ENCODE measurements at places on chromosomes 1 and 21.
A peak's percentile ranks its signal among the peaks of the same experiment; 100 is the strongest.

GRCh38 chr1:40438391-40439015 is 11.8 kb upstream of the ZFP69B start:
- DNase-seq, result peak; percentile 39

DNA sequence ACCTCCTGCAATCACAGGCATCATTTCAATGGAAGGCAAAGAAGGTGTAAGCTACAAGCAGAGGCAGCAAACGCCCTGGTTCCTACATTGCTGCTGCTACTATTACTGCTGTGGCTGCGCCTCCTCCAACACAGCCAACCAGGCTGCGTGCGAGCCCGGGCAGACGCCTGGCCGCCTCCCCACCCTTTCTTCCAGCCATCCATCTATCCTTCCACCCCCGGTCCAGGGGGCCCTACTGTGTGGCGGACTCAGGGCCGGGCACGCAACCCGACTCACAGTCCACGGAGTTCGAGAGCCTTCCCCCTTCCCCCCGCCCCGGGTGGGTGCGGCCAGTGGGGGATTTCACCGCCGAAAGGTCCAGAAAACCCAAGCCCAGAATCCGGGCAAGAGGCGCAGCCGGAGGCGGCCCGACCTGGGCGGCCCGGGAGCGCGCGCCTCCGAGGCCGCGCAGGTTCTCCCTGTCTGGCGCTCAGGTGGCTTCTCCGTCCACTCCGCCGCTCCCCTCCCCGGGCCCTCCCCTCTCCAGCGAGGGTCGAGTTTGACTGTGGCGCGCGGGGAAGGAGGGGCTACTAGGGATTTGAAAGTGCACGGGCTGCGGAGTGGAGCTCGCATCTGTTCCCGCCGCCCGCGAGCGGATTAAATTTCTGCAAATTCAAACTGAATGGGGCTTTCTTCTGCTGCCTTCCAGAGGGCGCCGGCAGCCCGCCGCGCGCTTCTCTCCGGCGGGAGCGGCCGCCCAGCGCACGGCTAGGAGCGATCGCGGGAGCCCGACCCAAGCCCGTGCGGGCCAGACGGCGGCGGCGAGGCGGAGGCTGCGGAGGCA is at the start of gene HUNK:
Gene HUNK (plus strand): TSS at position 569 of the 823 bp plus-strand sequence. CDS start 655 bp downstream, outside the sequence.
- DNase-seq, result peak; percentile 58

DNA sequence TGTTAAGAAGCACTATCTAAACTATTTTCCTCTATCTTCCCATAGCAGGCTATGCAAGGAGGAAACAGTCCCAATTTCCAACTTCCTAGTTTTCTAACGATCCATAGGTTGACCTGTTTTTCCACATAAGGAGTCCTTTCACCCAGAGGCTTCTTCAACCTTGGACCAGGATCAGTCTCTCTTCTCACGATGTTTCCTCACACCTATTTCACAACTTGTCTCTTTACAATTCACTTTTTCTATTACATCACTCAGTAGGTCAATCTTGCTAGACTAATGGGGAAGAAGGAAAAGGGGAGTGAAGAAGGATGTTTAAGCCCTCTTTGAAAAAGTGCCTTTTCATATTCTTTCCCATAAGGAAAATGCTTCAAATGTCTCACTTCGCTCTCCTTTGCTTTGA is 15.9 kb downstream of the PALMD start:
- DNase-seq, result no peak

DNA sequence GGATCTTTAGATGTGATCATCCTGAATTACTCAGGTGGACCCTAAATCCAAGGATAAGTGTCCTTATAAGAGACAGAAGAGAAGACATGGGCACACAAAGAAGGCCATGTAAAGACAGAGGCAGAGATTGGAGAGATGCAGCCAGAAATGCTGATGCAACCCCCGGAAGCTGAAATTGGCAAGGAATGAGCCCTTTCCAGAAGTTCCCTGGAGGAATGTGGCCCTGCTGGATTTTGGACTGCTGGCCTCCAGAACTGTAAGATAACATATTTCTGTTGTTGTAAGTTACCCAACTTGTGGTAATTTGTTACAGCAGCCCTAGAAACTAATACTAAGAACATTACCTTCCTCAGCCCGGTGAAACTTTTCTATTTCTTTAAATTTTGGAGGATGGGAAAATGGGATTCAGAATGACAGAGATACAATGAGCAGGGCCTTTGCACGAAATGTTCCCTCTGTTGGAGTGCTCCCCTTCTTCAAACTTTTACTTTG is 11.2 kb upstream of the PLPP3 start:
- no peak for DNase-seq

- no peak for DNase-seq
Measured at GRCh38 chr1:90007979-90008404, 13.1 kb downstream of the ZNF326 start.

GRCh38 chr1:171940368-171940767 is 99.1 kb downstream of the DNM3 start:
- no peak for DNase-seq

GRCh38 chr1:234897390-234897749 is 231.3 kb downstream of the TOMM20 start:
- DNase-seq, result no peak

DNA sequence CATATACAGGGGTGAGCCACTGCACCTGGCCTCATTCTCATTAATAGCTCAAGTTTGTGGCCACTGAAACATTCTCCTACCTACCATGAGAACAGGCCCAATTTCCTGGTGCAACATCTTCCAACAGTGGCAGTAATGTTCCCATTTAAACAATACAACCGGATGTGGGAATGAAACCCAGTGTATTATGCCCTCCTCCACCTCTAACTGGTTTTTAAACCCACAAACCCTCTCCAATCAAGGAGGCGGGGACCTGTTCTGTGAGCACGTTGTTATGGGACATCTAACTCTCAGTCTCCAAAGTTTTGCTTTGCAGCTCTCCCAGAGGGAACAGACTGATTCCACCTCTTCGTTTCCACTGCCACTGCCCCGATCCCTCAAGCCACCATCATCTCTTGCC is 2.6 kb downstream of the CTNNBIP1 start:
- DNase-seq, result no peak

DNA sequence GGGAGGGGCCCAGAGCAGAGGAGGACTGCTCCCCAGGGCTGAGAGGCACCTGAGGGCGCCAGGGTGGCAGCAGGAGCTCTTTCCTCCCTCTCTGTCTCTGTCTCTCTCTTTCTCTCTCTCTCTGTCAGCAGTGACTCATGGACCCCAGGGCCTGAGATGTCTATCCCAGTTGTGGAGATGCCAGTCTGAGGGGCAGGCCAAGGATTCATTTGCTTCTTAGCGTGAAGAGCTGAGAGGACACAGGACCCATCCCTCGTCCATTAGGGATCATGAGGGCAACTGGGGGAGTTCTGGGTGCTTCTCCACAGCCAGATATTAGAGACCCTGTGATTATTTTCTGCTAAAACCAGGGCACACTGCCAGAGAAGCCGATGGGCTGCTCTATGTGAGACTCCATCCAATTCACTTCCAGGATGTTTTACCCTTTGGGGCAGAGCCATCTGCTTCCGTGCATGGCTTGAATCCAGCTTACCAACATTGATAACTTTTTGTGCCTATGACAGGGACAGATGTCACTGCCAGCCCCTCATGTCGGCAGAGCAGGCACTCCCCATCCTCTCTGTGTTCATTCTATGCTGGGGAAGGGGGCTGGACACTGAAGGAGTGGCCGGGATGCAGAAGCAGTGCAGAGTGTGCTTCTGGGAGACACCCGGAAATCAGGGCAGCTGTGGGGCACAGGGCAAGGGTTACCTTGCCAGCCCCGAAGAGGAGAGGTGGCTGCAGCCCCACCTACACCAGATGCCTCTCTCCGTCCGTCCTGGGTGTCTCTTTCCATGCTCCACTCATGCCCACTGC is 4.1 kb upstream of the PCBP3 start:
- DNase-seq, result peak; percentile 19

GRCh38 chr21:37139154-37139553 is 66.1 kb downstream of the TTC3 start:
- no peak for DNase-seq
